ENCODE measurements at places on chromosomes 6 and 20.

GRCh38 chr6:110044096-110044495 lies 66.0 kb downstream of the GPR6 start:
- no peak for DNase-seq

DNA sequence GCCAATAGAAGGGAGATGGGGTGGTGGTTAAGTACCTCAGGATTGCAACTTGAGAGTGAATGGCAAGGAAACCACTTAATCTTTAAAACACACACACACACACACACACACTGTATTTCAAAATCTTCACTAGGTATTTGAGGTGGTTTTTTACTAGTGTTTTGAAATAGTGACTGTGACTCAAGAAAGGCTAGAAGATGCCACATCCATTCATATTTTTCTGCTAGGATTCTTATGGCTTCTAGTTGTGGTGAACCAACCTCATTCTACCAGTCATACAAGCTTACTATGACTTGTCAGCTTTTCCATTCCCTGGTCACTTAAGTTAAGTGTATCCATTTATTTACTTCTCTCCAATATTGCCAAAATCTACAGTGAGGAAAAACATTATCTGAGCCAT lies 519.4 kb upstream of the JAG1 start:
- no peak for DNase-seq

DNA sequence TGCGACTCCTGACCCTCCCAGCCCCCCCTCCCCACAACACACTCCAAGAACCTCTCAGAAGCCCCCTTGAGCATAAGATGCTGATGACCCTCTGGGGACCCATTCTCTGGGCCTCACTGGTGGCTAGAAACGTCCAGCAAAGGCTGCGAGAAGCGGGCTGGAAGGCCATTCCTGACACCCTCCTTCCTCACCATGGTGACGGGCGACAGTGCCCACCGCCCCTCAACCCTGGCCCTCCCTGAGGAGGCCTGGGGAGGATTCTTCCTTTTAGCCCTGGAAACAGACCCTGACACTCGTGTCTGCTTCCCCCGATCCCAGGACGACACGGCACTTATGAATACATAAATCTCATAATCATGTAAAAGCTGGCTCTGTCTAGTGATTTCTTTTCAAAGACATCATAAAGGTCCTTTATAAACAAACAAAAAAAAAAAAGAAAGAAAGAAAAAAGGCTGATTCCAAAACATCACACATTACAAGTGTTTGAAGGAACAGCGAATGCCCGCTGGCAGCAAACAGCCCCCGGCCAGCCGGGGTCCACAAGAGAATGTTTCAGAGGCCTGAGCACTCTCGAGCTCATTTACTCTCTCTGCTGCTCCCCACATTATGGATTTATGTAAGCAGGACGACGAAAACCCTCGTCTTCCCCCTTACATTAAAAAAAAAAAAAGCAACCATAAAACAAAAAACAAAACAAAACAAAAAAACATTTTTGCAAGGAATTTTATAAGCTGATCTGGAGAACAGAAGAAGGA lies 40.7 kb downstream of the PREX1 start:
- DNase-seq = no peak

DNA sequence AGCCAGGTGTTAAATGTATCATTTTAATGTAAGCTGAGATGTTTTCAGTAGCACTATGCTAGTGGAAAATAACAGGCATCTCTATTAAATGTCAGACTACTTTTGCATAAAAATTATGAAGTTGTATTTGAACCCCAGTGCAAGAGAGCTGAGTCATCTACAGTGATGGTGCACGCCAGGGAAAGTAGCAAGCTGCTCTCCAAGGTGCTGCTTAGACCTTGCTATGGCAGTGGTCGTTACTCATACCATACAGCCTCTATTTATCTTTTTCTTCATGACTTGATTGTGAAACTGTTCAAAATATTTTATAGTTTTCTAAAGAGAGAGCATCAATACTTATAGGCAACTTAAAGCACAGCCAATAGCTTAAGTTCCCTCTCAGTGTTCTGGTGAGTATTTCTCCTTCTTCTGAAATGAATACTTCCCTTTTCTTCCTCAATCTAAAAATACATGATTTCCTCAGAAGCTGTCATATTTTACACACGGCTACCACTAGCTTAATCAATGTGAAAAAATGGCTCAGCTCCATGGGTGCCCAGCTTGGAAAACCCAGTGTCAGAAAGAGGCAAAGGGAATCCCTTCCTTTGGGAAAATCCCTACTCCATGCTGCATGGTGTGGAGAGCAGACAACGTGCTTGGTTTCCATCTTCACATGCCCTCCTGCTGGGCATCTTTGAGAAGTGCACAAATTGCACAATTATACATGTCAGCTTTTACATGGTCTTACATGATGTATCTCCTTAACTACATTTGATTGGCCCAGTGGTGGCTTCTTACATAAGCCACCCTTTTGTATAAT lies 105.6 kb downstream of the ELOVL4 start:
- no peak for DNase-seq

DNA sequence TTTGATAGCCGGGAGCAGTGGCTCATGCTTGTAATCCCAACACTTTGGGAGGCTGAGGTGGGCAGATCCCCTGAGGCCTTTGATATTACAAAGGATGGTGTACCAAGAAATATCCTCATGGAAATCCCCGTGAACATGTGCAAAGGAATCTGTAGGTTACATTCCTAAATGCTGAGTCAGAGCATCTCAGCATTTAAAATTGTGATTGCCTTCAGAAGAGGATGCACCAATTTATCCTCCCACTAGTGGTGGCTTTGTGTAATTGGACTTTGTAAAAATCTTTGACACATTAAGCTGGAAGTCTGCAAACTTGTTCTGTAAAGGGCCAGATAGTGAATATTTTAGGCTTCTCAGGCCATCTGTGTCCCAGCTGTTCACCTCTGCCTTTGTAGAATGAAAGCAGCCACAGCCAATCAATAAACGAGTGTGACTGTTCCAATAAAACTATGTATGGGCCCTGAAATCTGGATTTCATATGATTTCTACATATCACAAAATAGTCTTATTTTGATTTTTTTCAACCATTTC lies 11.8 kb downstream of the TMEM14B start:
- no peak for DNase-seq

GRCh38 chr20:22578221-22579118 lies 5.9 kb downstream of the FOXA2 start:
- no peak for DNase-seq
